ENCODE measurements at places on chromosomes 12 and 14.

GRCh38 chr14:95404583-95404982, 84.9 kb upstream of the CLMN start:
- DNase-seq: no peak

DNA sequence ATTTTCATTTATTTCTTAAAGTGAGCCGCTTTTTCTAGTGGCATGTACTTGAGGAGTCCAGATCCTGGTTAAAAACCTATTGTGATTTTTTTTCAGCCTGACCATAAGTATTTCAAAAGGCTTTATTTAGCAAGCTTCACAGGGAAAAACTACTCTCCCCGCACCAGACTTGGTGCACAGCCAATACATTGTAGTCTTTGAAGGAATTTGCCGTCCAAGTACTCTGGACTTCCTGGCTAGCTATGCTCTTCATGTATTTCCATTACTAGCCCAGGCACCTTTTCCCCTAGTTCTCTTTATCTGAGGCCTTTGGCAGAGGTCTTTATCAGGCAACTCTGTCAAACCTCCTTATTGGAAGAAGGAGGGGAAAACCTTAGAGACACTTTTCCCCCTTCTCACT, 234.7 kb downstream of the CCDC91 start:
- no peak for DNase-seq

DNA sequence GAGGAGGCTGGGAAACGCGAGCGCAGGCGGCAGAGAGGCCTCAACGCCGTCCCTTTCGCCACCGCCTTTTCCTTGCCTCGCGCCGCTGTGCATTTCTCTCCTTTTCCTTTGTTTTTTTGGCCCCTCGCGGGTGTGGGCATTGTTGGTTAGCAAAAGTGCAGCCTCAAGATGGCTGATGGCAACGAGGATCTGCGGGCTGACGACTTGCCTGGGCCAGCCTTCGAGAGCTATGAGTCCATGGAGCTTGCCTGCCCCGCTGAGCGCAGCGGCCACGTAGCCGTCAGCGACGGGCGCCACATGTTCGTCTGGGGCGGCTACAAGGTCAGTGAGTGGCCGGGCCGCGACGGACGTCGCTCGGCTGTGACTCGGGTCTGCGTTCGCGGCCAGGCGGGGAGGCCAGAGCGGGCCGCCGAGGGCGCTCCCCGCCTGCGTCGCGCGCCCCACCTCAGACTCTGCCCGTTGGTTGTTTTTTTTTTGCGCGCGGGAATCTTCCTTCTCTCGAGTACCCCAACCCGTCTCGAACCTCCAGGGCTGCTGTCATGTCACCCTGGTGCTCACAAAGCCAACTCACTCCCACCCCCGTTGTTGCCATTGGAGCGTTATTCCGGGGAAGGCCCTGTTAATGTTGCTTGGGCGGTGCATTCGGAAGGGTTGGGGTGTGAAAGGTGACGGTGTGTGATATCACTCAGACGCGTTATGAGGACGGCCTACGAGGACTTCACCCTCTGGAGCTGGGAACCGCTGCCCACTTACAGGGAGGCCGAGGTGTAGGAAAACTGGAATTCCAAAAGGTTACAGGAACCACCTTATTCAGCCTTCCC, 558 bp downstream of the KLHDC2 start:
- DNase-seq: peak; percentile 41

DNA sequence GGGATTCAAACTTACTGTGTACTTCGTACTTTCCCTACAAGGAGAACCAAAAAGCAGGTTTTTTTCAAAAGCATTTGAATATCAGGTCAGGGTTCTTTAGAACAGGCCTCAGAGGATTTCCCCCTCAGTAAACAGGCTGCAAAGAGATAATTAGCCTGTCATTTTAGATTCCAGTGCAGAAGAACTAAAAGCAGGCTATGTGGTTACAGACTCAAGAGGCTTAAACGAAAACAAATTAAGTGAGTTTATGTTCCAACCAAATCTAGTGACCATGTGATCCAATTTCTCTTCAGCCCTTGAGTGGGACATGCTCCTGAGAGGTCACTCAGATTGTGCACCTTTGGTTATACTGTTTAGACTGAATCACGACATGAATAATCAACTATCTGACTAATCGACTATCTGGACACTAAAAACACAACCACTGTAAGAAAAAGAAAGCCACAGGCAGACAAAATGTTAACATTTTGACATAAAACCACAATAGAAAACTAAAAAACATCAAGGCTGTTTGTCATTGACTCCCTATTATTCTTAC, 4.5 kb downstream of the TMED8 start:
- DNase-seq: peak; percentile 3

GRCh38 chr12:107125833-107126232, 32.5 kb upstream of the CRY1 start:
- DNase-seq: no peak

DNA sequence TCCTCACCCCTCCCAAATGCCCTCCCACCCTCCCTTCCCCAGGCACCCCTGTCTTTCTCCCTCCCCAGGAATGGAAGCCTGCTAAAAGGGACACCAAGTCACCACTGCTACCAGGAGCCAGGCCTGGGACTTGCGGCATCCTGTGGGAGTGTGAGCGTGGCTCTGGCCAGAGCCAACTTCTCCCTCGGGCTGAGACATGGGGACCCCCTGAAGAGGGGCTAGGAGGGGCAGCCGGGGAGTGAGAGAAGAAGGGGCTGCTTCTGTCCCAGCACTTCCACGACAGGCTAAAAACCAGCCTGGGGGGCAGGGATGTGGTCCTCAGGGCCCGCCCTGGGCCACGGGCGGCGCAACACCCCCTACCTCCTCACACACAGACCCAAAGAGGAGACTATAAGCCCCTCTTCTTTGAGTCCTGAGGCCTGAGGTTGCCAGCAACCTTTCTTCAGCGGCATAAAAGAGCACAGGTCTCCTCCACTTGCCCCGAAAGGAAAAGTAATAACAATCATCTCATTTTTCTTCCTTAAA, 278.9 kb downstream of the DPF3 start:
- no peak for DNase-seq

- DNase-seq: no peak
Measured at GRCh38 chr12:80551897-80552296, 107.9 kb downstream of the PTPRQ start.

DNA sequence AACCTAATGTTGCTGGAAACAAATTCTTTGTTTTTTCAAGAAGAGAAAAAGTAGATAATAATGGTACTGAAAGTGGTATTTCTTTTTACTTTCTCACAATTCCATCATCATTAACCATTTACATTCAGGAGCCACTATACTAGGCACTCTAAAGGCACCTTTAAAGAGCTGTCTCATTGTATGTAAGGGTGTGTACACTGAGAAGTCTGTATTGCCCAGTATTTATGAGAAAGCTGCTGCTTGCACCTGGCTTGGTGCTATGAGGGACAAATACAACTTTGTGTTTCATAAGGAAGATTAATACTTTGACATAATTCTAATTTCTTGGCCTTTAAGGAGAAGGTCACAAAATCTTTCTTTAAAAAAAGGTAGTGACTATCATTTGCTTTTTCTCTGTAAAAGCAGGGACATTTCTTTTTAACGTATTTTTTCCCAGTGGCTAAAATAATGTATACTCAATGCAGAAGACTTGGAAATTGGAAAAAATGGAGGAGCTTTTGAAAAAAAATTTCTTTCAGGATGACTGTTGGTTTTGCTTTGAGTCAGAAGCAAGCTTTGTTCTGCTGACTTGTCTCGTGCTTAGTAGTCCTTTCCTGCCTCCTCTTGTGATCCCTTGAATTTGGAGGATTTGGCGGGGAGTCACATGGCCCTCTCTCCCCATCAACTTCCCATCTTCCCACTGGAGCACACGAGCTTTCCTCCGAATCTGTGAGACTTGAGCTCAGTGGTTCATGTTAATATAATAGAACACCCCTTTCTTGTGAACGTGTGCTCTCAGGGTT, 50.1 kb downstream of the RASSF3 start:
- no peak for DNase-seq

- DNase-seq: no peak
Measured at GRCh38 chr12:68477261-68477772, 133.4 kb upstream of the RAP1B start.

DNA sequence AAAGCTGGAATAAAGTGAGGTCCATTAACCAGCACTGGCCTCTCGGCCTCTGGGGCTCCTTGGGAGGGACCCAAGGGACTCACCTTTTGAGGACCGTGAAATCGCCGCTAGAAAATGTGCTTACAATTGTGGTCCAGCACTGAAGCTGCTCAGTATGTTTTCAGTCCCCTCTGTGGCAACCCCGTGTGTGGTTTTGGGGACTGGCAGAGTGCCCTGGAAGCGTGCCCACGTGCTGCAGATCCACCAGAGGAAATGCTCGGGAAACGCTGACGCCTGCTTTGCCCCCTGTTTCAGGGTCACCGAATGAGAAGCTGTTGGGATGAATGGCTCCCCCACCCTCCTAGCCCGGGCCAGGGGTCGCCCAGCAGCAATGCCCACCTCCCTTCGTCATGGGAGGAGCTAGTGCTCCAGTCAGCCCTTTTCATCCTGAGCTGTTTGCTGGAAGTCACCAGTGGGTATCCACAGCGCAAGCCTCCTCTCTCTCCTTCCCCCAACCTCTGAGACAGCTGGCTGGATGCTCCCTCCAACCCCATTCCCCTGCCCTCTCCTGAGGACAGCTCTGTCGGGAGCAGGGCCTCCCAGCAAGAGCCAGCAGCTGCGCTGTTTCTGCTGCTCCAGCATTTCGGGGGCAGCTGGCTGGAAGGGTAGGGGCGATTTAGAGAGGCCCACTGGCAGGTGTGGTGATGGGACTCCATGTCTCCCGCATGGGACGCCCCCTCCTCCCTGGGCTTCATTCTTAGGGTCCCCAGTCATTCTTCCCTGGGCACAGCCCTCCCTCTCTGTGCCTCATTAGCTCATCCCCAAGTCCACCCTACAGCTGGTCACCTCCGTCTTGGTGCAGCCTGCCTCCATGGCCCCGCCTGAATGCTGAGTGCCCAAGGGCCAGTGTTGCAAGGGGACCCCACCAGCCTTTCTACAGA, 33.2 kb upstream of the PPP1R13B start:
- no peak for DNase-seq
